NCI-H2081 (cell line): ENCODE measurements at places on chromosomes 5 and 9.

DNA sequence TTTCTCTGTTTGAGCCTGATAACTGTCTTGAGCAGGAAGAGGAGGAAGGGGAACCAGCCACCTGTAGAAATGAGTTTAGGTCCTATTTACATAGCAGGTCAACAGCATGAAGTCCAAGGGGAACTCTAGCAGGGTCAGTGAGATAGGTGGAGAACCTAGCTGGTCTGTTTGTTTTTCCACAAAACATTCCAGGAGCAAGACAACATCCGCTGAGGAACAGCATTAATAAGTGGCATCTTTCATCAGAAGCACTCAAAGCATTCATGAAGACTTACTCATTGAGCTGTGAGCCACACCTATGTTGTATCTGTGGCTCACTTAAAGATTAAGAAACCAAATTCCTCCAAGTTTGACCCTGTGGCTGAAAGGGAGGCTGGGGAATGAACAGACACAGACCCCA lies 115.9 kb downstream of the ACTBL2 start:
- no peak for DNase-seq

DNA sequence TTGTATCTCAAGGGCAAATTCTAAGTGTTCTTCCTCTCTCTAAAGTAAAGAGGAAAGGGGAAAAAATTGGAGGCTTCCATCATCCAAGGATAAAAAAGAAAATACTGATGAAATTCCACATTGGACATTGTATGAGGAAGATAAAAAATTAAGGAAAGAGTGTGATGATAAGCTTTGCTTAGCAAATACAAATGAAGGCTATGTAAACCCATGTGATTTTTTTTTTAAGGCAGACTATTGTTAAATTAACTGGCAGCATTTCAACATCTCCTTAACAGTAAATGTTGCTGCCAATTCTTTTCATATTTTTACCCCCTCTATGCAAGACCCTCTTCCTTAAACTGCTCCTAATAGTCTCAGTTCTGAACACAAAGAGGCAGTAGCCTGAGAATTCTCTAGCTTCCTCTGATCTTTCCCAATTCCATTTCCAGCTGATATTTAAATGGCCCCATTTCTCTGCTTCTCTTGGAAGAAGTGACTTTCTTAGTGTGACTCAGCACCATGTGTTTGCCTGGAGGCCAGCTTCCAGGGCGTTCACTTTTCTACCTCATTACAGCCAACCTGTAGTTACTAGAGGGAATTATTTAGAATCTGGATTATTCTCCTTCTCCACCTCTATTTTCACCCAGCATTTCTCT lies 159.7 kb downstream of the TLE1 start:
- no peak for DNase-seq

DNA sequence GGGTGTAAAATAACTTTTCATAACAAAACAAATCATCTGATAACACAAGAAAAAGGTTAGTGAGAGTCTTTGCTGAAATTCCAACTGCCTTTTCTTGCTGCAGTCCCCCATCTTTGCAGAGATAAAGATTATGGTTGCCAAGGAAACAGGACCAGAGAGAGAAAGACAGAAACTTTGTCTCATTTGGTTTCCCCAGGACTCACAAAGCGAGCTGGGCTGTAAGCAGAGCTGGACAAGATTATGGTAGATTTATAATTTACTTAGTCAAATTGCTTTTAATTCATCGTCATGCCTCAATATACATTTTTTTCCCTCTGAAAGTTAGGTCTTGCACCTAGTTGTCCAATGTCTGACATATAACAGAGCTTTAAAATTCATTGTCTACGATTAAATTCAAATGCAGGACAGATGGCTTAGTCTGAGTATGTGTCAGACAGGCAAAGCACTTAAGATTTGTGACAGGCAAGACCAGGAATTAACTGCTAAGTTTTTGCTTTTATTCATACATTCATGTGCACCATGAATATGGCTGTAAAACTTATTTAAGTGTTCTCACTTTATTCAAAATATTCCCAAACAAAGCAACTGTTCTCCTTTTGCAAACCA lies 17.4 kb downstream of the ENC1 start:
- no peak for DNase-seq

GRCh38 chr5:94811331-94811730 lies 192.9 kb downstream of the SLF1 start:
- no peak for DNase-seq
